Cardiac muscle cell (in vitro differentiated cells and primary cell): ENCODE measurements at places on chromosomes 2 and 18.

- no peak overlapping the region for H3K27ac ChIP-seq
- no peak overlapping the region for H3K4me3 ChIP-seq
- no peaks in the 10 kb centered on the region for H3K27me3 ChIP-seq
These were observed 6.9 kb upstream of the BOK start for GRCh38 chr2:241551599-241551997.

GRCh38 chr2:44277541-44277940 lies 2.3 kb downstream of the SLC3A1 start:
- H3K36me3 ChIP-seq = no peaks in the 10 kb centered on the region
- DNase-seq = no peak
- H3K27ac ChIP-seq = no peak overlapping the region

DNA sequence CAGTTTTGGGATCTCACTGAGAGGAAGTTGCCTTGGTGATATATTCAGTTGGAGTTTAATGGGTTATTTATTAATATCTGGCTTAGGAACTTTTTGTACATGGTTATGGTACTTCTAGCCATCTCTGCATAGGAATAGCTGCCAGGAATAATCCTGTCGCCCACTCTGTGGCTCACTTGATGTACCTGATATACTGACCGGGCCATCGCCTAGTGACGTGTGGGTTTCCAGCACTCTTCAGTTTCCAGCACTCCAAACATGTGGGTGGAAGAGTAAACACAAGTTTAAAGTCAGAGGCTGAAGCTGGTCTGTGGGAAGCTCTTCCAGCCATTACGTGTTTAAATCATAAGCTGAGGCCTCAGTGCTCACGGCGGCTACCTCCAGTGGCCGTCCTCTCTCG lies 44.3 kb upstream of the AGAP1 start:
- no peak overlapping the region for H3K4me3 ChIP-seq
- no peaks in the 10 kb centered on the region for H3K27me3 ChIP-seq
- H3K4me1 ChIP-seq = no peaks in the 10 kb centered on the region
- H3K36me3 ChIP-seq = no peaks in the 10 kb centered on the region
- no peak for DNase-seq

DNA sequence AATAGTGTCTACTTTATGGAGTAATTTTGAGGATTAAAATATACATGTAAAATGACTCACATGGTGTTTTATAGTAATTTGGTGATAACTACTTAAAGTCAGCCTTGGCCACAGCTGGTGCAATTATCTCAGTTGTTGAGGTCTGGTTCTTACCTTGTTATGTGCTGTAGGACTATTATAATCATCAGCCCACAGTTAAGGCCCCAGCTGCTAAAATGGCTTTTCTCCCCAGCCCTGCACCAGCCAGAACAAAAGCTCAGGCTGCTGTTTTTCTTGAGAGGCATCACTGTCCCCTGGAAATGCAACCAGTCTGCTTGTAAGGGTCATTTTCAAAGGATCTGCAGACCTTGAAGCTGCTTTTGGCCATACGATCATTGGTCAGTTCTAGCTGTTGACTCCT lies 283.3 kb upstream of the THUMPD2 start:
- H3K36me3 ChIP-seq = no peaks in the 10 kb centered on the region
- no peaks in the 10 kb centered on the region for H3K27me3 ChIP-seq
- no peak overlapping the region for H3K4me3 ChIP-seq
- no peak overlapping the region for H3K27ac ChIP-seq

- peaks cover 41% of the 10 kb centered on the region for H3K4me1 ChIP-seq
- no peak overlapping the region for H3K27ac ChIP-seq
- DNase-seq = no peak
- H3K27me3 ChIP-seq = no peaks in the 10 kb centered on the region
These were observed 51.2 kb downstream of the NFATC1 start for GRCh38 chr18:79446931-79447330.

GRCh38 chr2:165870346-165870745 lies 76.3 kb upstream of the GALNT3 start:
- no peaks in the 10 kb centered on the region for H3K27me3 ChIP-seq
- H3K36me3 ChIP-seq = peaks cover 2% of the 10 kb centered on the region
- H3K27ac ChIP-seq = no peak overlapping the region
- no peak overlapping the region for H3K4me3 ChIP-seq
- DNase-seq = no peak
- H3K4me1 ChIP-seq = peaks cover 6% of the 10 kb centered on the region
